ENCODE measurements at places on chromosomes 12 and 14. TPM values are rescaled to one million over a fixed set of nuclear protein-coding genes. Genes with fewer than 3 reads are reported as not detected.

CCDC38 gene
- not detected for total RNA-seq

KSR2 gene
- total RNA-seq: 0.47 TPM

DGKA gene
- total RNA-seq: 57.5 TPM

PIK3C2G gene
- not detected for total RNA-seq

ADAMTS20 gene
- 7.0 TPM for total RNA-seq

ERP27 gene
- total RNA-seq: not detected

TTC7B gene
- 83.1 TPM for total RNA-seq

CLEC1B gene
- not detected for total RNA-seq

RFX4 gene
- total RNA-seq: not detected

KRT72 gene
- total RNA-seq: not detected

SLC17A8 gene
- 0.25 TPM for total RNA-seq

CTSG gene
- not detected for total RNA-seq

VTI1B gene
- total RNA-seq: 77.7 TPM

TMEM233 gene
- total RNA-seq: not detected

AP5M1 gene
- 91.3 TPM for total RNA-seq

Measured in glutamatergic neuron (in vitro differentiated cells).